ENCODE measurements at places on chromosomes 5 and 9.
A peak's percentile ranks its signal among the peaks of the same experiment; 100 is the strongest.

GRCh38 chr5:91928754-91929521, 545.8 kb upstream of the ARRDC3 start:
- DNase-seq, result no peak

DNA sequence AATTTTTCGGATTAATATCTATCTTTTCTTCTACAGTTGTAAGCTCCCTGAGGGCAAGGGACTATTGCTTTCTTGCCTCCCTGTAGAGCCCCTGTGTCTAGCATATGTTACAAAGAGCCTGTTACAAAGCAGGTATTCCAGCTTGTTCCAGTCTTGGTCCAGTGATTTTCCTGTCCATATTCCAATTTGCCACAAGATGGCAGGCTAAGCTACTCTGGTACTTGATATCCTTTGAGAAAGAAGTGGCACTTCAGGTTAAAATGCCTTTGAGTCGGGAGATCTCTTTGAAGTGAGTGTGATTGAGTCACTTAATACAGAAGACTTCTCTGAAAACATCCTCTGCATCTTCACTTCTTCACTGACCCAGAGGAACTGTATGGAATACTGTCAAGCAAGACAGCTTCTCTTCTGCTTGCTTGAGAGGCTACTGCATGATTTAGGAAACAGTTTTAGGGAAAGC, 24.5 kb downstream of the CAVIN4 start:
- no peak for DNase-seq

DNA sequence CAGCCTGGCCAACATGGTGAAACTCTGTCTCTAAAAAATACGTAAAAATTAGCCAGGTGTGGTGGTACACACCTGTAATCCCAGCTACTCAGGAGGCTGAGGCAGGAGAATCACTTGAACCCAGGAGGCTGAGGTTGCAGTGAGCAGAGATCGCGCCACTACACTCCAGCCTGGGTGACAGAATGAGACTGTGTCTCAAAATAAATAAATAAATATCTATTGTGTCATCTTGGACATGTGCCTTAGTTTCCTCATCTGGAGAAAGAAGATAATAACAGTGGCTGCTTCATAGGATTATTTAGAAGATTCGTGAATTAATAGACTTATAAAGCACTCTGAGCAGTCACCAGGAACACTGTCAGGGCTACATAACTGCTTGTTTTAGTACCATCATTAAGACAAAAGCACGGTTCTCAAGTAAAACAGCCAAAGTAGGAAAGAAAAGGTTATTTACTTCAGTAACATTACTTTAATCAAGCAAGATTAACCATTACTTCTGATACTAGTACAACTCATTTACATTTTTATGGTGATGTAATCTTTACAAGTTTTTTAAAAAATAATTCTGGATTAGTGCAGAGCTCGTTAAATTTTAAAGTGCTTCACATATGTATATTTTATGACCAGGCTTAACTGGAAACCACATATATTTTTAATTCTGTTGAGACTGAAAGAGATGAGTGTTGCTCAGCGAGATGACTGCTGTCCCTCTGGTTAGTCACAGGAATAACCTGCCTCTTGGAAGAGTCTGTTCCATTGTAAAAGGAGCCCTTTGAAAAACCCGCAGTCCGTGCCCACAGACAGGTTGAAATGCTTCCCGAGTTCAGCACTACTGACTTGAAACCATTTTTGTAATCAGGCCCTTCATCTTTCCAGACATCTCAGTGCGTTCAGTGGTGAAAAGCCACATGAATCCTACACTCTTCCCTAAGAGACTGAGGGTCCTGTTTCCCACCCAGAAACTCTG, 36.7 kb downstream of the ANKH start:
- DNase-seq, result no peak

- DNase-seq, result no peak
These were observed 4.9 kb downstream of the TUT7 start for GRCh38 chr9:86349271-86349670.

DNA sequence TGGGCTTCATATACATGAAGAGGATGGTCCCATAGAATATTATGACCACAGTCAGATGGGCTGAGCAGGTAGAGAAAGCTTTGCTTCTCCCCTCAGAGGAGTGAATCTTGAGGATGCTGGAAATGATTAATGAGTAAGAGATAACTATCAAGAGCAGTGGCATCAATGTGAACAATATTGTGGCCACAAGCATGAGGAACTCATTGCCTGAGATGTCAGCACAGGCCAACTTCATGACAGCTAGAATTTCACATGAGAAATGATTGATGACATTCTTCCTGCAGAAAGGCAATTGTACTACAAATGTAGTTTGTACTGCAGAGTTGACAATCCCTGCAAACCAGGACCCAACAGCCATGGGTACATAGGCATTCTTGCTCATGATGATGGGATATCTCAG, 586 bp downstream of the OR13C9 start:
- DNase-seq, result no peak

- DNase-seq, result peak; percentile 37
These were observed 51.7 kb downstream of the ARHGAP26 start for GRCh38 chr5:142821733-142822487.

DNA sequence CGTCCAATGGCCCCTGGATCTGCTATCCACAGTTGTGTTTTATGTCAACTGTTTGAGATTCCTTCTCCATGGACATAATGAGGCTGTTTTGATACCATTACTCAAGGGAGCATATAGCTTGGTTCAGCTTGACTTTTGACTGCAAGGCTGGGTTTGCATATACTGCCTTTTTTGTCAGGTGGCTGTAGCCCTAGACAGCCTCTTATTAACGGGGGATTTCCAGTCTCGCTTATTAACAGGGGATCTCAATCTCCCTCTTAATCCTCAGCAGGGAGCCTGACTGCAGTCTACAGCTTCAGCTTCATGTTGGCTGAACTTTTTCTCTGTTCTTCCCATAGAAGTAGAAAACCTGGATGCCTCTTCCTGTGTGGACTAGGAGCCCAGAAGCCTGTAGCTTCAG, 73.7 kb upstream of the TNC start:
- DNase-seq, result no peak

DNA sequence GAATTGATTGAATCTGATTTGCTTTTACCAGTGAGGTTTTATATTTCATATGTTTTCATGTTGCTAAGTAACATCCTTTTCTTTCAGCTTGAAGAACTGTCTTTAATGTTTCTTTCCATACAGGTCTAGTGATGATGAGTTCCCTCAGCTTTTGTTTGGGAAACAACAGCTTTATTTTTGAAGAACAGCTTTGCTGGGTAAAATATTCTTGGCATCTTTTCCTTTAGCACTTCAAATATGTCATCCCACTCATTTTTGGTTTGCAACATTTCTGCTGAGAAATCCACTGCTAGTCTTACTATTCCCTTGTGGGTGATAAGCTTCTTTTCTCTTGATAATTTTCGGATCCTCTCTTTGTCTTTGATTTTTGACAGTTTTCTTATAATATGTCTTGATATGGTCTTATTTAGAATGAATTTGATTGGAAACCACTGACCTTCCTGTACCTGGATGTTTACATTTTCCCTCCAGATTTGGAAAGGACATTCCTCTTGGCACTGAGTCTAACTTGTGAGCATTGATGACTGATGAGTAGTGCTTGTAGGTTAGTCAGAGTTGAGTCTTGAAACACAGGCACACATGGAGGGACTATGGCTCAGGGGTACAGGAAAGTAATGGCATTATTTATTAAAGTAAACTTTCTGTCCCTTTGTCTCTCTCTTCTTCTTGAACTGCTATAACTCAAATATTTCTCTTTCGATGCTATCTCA, 220.3 kb downstream of the SPATA31D1 start:
- DNase-seq, result no peak

DNA sequence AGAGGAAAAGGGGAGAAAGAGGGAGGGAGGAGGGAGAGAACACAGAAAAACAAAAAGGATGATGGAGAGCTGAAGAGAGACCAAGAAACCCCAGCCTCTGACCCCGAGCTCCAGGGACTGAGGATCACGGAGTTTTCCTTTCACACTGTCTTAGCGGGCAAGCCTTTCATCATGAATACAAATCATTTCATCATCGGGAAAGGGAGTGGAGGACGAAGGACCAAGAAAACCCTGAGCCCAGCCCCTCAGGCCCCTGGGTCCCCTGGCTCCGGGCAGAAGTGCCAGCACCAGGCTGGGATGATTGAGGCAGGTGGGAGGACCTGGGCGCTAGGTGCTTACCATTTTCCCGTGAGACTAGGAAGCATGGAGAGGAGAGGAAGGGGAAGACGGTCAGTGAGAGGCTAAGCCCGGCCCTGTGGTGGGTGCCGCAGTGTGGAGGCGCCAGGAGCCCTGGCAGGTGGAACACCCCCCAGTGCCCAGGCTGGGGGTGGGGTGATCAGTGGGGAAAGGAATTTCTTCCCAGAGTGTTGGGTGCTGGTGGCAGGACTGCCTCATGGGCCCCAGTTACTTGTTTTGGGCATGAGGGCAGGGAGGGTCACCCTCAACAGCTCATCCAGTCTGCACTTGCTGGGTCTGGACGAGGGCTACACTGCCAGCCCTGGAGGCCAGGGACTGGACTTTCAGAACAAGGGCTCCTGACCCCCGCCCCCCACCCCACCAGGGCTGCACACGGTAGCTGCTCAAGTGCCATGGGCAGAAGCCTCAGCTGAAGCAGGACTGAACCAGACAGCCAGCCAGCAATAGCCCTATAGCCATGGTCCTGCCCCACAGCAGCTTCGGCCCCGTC, 49.0 kb upstream of the SARDH start:
- DNase-seq, result no peak

- DNase-seq, result no peak
These were observed 269.6 kb downstream of the ELAVL2 start for GRCh38 chr9:23556459-23556858.

DNA sequence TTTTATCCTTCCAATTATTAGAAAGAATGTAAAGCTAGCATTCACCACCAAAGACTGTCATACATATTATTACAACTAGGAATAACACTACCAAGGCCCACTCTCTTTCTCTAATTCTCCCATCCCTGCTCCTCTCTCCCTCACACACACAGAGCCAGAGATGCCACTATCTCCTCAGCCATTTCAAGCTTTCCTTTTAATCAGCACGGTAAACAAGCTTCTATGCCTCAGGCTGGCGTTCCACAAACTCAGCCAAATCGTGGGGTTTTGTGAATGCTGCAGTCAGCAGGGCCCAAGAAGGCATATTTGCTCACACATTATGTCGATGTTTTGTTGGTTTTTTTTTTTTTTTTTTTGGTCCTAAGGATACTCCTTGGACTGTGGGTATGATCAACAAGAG, 979.9 kb upstream of the DMAC1 start:
- DNase-seq, result no peak

GRCh38 chr9:6901180-6901579, 143.4 kb downstream of the KDM4C start:
- DNase-seq, result peak; percentile 18

DNA sequence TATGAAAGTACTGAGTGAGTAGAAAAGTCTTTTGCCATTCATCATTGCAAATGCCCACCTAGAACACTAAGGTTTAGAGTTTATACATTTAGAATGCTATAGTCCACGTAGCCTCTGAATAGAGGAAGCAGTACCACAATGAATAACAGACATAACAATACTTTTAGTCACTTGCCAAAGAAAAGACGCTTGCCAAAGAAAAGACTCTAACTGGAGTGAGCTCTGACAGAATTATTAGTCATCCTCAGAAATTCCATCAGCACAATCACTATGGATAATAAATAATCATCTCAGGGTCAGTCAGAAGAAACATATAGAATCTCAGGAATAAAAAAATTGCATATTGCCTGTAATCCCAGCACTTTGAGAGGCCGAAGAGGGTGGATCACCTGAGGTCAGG, 168.5 kb upstream of the TARS1 start:
- DNase-seq, result no peak

GRCh38 chr5:151902215-151902614, 22.4 kb downstream of the GLRA1 start:
- DNase-seq, result no peak

- DNase-seq, result peak; percentile 24
These were observed 18.1 kb upstream of the ZNF484 start for GRCh38 chr9:92895812-92896436.

DNA sequence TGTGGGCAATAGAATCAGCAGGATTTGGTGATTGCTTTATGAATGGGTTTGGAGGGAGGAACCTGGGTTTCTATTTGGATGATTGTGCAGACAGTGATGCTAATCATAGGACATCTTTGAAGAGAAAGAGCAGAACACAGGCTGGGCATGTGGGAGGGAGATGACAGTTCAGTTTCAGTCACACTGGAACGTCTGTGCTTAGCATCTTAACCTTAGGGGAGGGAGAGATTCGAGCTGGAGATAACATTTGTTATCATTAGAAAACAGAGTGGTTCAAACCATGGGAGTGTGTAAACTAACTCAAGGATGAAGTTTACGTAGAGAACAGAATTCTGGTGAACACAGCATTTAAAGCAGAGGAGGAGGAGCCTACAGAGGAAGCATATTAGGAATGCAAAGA, 138.6 kb upstream of the PPP2R2B start:
- DNase-seq, result no peak

DNA sequence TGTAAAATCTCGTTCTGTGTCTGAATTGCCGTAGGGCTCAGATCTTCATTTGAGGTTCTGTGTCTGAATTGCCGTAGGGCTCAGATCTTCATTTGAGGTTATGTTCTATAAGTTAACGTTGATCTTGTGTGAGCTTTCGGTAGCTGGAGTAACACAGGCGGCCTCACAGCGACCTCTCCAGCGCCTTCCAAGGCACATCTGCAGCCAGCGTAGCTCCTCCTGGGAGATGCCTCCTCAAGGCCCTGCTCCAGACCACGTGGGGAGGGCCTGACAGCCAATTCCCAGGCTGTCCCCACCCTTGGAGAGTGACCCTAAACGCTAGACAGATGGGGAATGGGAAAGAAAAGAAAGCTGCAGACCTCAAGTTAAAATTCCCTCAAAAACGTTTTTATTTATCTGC, 8.7 kb upstream of the AHRR start:
- DNase-seq, result no peak

DNA sequence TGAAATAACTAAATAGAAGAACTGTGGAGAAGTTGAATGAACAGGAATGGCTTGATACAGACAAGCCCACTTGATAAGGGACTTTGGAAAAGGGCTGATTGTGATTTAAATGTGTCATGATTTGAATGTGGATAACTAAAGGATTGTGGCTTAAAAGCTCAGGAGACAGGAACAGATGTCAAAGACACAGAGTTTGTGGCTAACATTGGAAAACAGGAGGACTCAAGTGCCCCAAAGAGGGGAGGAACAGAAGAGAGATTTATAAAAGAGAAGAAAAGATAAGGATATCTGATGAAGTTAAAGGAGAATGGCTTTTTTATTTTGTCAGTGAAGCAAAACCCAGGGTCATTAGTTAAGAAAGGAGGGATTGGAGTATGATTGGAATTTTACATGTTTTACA, 124.2 kb upstream of the TRPM3 start:
- no peak for DNase-seq

- DNase-seq, result no peak
These were observed 53.2 kb upstream of the SMIM32 start for GRCh38 chr5:136246122-136246521.

DNA sequence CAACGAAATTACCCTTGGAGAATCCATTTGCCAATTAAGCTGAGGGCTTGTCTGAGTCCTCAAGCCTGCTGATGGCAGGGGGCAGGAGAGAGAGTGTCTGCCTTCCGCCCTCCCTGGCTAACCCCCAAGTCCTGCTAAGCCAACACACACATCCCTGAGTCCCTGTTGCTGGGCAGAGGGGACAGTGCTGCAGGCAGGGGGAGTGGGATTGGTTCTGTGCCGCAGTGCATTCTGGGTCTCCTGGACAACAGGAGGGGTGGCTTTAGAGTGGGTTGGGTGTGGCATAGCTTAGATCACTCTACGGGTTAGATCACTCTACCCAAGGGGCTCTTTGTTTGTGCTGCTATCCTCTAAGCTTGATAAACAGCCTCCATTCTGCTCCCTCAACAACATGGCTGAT, 427.7 kb downstream of the CDK5RAP2 start:
- DNase-seq, result no peak

GRCh38 chr9:114004221-114004716, 73.8 kb downstream of the AMBP start:
- no peak for DNase-seq

All from activated CD8-positive, alpha-beta T cell treated with anti-CD3 and anti-CD28 coated beads for 36 hours (primary cell).